Activated effector memory CD4-positive, alpha-beta T cell treated with anti-CD3 and anti-CD28 coated beads, Interleukin-2, amount 50 U/mL, for 16 hours (primary cell): ENCODE measurements at places on chromosomes 11 and 22.

DNA sequence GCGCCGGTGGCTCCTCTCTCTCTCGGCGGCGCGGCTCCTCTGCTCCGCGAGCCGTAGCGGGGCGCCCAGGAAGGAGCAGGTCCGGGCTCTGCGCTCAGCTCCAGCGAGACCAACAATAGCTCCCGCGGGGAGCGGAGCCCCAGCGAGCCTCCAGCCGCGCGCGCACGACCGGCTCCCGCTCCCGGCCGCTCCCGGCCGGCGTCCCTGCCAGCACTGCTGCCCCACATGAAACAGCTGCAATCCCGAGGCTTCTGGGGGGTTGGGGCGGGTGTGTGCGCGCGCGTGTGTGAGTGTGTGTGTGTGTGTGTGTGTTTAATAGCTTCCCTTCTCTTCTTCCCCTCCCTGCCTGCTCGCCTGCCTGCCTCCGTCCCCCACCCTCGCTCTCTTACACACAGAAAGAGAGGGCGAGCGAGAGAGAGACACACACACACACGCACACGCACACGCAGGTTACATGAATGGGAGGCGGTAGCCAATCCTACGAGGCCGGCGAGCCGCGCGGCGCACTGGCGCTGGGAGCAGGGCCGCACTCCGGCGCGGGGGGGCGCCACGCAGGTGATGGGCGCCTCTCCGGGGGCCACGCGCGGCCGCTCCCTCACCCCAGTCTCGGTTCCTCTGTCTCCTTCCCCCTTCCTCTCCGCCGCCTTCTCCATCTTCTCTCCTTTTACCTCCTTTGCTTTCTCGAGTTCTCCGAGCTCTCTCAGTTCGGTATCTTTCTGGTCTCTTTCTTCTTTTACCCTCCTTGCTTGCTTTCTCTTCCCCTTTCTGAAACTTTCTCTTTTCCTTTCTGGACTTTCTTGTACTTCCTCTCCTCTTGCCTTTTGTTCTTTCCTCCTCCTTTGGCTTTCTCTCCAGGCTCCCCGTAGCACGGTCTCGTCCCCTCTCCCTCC, at the start of gene TENM4:
TSS of gene TENM4 (minus strand) at position 460 of the 890 bp plus-strand sequence. CDS start 371,086 bp downstream, outside the sequence.
- DNase-seq = no peak

DNA sequence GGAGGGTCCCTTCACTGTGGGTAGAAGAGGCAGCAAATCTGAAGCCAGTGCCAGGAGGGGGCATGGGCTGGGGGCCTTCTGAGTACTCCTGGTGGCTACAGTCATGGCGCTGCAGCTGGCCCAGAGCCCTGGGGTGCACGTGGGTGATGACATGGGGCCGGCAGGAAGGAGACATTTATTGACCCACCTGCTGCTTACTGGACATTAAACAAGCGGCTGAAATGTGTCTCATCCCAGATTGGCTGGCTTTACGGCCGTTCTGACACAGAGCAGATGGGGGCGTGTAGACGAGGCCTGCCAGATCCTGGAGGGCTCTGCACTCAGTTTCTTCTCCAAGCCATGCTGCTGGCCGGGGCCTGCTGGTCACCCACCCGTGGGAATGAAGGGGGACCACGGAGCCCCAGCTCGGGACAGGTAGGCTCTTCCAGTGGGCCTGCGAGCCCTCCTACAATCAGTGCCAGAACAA, 906.9 kb downstream of the BRD1 start:
- peak; percentile 37 for DNase-seq

DNA sequence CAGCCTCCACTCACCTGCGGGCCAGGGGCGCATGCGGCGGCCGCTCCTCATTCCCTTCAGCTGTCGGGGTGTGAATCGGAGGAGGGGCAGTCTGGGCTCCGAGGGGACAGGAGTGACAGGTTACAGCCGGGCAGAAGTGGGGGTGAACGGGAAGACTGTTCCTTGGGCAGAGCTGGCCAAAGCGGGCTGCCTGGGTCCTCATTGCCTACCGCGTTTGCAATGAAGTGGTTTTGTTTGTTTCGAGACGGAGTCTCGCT, 733 bp downstream of the MEI1 start:
- DNase-seq = no peak

GRCh38 chr11:129998107-129998506, 4.5 kb downstream of the PRDM10 start:
- no peak for DNase-seq

DNA sequence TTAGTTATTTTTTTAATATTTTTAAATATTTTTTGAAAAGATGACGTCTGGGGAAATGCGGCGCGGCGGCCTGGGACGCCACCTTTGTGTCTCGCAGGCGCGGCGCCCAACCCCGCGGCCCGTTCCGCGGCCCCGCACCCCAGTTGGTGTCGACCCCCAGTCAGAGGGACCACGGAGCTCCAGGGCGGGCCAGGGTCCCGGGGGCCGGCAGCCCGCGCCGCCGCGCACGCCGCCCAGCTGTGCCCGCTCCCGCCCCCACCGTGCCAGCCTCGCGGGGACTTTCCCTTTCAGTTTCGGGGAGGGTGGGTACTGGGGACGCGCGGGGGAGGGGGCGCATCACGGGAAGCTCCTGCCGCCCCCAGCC, 1.6 kb downstream of the CCND1 start:
- peak; percentile 85 for DNase-seq
